ENCODE measurements at places on chromosomes 1 and 21.

- DNase-seq = no peak
These were observed 168.3 kb downstream of the RHOU start for GRCh38 chr1:228903434-228904071.

DNA sequence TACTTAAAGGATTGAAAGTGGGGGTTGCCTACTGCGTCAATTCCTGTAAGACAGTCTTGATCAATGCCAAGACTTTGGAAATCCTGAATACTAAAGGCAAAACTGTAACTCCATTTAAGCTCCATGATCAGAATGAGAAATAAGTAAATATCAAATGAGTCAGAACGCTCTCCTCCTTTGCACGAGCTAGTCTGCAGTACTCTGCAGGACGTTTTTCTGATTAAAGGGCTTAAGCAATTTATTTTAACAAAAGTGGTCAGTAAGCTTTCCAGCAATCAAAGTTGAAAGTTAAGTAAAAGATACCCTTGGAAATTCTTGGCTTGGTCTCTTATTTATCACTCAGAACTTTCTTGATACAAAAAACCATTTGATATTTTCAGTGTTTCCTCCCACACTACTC, 35.7 kb upstream of the ARHGAP29 start:
- no peak for DNase-seq

GRCh38 chr21:39021478-39021832, 161.8 kb downstream of the PSMG1 start:
- DNase-seq = no peak

- DNase-seq = no peak
These were observed 55.6 kb upstream of the ADAR start for GRCh38 chr1:154663471-154664060.

DNA sequence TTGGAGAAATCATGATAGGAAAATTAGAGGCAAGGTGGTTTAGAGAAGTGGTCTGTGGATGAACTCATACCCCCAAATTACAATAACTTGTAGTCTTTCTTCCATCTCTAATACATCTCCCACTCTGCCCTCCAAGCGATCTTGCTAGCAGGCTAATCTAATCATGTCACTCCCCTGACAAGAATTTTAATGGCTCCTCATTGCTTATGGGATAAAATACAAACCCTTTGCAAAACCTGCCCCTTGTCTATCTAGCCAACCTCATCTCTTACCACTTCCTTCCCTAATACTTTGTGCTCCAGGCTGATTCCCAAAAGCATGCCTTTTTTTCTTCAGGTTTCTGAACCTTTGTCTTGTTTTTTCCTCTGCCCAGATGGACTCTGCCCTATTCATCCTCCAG, 71.3 kb upstream of the LRRN2 start:
- DNase-seq = no peak

DNA sequence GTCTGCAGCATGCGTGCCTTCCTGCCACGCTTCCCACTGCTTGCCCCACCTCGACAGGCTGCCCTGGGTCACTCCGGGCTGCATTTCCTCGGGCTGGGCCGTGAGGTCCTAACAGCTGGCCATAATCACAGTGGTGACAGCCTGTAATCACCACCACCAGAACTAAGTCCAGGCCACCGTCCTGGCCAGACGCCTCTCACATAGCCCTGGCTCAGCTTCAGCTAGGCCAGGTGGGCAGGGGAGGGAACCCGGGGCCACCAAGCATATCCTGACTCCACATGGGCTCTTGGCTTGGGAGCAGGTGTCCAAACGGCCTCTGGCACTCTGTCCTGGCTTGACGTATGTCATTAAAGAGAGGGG, 229.5 kb downstream of the TRABD2B start:
- no peak for DNase-seq
